ENCODE measurements at places on chromosomes 3 and 15. TPM values are rescaled to one million over a fixed set of nuclear protein-coding genes. Genes with fewer than 3 reads are reported as not detected.

TIPARP gene
- total RNA-seq = 13.4 TPM

DNA sequence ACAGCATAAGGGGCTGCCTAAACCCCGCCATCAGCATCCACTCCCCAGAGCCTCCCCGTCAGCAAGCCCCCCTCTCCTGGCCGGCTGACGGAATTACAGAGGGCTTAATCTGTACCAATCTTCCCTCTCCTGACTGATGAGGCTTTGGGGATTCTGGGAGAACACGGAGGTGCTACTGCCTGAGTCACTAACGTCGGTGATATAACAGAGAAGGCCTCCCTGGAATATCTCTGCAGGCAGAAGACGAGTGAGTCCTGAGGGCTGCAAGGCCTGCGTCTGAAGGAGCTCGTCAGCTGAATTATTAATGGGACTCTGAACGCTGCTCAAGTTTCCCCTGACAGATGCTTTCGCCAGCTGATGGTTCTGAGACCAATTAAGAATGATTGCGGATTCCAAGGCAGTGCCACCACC lies 147.7 kb downstream of the XXYLT1 start:
- DNase-seq = peak; percentile 12

- no peak for DNase-seq
Observed at GRCh38 chr15:52103217-52104207, 9.1 kb downstream of the BCL2L10 start.

DNA sequence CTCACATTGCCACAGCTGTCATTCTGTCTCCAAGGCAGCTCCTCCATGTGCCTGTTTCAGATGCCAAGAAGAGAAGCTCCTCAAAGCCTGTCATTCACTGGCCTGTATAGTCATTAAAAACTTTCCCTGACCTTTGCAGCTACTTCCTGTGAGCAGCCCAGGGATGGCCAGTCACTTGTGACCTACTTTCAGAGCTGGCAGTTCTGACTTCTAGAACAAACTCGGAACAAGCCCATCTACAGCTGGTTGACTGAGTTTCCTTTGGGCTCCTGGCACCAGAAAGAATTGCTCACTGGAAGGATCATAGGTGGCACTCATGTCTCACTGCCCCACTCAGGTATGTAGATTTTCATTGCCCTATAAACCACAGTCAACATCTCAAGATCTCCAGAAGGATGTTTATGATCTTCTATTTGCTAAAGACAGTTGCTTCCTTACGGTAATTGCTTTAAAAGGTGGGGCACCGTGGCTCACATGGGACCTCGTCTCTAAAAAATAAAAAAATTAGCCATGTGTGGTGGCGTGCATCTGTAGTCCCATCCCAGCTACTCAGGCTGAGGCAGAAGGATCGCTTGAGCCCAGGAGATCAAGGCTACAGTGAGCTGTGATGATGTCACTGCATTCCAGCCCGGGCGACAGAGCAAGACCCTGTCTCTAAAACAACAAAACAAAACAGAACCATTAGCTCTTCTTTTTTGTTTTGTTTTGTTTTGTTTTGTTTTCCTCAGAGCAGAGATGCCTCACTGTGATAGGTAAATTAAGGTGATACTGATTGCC lies 11.2 kb upstream of the ATP13A3 start:
- no peak for DNase-seq

DNA sequence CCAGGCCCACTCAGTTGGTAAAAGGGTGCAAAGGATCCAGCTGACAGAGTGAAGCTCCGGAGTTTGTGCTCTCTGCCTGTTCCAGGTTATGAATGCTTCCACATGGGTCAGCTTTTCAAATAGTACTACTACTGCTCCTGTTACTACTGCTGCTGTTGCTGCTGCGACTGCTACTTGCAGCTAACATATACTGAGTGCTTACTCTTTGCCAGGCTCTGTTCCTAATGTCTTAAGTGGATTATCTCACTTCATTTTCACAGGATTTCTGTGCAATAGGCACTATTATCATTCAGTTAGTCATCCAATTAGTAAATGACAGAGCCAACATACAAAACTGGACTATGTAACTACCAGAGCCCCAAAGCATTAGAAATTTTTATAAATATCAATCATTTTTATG lies 106.5 kb downstream of the IQCH start:
- DNase-seq = no peak

DNA sequence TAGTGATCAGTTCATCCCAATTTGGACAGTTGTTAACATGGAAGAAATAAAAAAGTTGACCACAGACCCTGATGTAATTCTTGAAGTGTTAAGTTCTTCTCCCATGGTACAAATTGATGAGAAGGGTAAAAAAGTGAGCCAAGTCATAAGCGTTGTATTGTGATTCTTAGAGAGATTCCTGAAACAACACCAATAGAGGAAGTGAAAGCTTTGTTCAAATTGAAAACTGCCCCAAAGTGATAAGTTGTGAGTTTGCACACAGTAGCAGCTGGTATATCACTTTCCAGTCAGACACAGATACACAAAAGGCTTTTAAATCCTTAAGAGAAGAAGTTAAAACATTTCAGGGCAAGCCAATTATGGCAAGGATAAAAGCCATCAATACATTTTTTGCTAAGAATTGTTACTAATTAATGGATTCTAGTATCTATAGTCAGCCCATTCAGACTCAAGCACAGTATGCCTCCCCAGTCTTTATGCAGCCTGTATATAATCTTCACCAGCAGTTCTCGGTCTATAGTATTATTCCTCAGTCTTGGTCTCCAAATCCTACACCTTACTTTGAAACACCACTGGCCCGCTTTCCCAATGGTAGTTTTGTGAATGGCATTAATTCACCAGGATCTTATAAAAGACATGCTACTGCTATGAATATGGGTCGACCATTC lies 38.2 kb downstream of the CDIN1 start:
- DNase-seq = no peak

- no peak for DNase-seq
Observed at GRCh38 chr3:147875498-147875897, 466.3 kb downstream of the ZIC1 start.

DNA sequence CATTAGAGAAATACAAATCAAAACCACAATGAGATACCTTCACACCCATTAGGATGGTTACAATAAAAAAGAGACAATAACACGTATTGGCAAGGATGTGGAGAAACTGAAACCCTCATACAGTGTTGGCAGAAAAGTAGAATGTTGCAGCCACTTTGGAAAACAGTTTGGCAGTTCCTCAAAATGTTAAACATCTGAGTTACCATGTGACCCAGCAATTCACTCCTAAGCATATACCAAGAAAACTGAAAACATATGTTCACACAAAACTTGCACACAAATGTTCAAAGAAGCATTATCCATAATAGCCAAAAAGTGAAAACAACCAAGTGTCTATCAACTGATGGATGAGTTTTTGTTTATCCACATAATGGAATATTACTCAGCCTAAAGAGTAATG lies 166.9 kb upstream of the FAM3D start:
- no peak for DNase-seq

CCDC191 gene
- total RNA-seq = 5.4 TPM

SENP8 gene
- total RNA-seq = 4.3 TPM

- no peak for DNase-seq
Observed at GRCh38 chr3:45321607-45322391, 66.6 kb upstream of the LARS2 start.

DNA sequence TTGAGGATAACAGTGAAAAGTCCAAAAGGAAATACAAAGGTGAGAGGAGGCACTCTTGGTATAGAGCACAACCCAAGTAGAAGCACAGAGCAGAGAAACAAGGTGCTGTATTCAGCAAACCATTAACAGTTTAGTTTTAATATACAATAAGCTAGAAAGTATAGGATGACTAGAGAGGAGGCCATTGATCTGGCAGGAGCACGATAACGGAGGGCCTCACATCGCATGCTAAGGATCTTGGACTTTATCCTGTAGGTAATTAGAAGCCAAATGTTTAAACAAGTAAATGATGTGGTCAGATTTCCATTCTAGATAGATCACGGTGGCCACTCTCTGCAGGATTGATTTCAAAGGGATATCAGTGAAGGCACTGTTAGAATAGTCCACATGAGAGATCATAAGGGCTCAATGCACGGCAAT lies 935.0 kb downstream of the ROBO1 start:
- no peak for DNase-seq

IL12A gene
- total RNA-seq = 0.54 TPM

- DNase-seq = no peak
Observed at GRCh38 chr3:123656691-123657090, 71.8 kb upstream of the HACD2 start.

FANCD2OS gene
- total RNA-seq = not detected

GHSR gene
- not detected for total RNA-seq

DNA sequence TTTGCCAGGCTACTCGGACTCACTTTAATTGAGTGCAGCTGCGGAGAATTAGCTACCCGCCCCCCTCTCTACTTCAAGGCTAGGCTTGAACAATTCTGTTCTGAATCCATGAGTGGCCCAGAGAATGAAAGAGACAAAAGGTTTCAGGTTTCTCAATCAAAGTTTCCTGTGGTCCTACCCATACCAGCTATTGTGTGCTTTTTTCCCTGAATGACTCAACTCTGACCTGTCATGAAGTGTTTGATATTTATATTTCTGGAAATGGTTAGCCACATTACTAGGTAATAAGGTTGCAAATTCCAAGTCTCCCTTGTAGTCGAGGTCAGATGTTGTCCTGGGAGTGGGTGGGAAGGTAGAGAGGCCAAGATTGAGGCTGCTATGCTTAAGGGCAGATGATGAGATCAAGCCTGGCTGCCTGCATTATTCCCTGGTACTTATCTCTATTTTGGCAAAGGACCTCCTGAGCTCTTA lies 392.7 kb upstream of the TBL1XR1 start:
- DNase-seq = no peak

DNA sequence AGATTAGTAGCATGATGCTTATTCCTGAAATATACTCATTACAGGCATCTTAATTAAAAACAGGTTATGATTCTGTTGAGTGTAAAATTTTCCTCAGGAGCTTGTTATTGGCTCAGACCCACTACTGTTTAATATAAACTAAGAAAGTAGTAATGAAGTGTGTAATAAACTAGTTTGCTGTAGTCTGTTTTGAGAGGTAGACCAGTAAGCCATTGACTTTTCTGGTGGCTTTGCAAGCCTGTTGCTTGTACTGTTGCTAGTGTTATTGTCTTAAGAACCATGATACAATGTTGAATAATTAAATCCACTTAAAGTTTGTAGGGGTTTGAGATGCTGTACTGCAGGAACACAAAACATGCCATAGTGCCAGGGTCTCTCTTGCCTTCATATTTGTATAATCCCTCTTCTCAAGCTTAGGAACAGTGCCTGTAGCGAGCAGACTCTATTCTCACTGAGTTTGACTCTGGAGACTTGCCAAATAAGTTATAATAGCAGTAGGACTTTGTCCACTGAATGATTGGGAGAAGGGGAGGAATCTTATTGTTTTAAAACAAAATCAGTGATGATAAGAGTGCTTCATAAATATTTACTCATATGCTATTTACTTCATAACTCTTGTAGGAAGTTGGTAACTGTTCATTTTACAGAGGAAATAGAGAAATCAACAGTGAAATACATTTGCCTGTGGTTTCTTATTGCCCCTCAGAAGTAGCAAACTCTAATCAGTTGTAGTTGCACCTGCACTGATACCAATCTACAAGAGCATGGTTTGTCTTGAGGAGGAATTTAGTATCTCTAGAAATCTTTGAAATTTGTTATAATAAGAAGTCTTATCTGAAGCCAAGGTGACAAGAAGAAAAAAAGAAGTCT lies 13.4 kb downstream of the TCF12 start:
- DNase-seq = no peak

DNA sequence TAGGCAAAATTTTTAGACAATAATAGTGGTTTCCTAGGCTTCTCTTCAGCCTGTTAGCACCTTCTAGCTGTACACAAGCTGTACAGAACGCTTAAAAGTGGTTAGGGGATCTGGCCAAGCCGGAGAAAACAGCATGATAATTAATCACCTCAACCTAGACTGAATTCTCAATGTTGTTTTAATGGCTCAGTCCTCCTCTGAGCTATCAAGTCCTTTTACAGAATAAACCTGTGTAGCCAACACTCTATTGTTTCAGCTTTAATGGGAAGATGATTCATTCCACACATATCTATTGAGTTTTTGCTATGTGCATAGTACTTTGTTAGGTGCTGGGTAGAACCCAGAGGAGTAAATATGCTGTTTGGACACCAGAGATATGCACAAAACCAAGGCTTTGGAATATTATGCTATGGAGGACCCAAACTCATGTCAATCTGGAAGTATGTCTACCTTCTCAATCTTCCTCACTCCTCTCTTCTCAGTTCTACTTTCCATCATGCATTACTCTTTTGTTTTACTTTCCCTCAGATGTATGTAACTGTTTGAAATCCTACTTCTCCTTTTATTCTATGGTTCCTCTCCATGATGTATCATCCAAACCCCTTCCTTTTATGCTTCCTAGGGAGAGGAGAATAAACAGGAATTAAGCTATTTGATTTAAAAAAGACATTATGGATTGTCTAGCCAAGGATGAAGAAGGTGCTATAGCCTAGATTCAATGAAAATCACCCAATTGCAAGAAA lies 27.6 kb upstream of the UBE2E2 start:
- no peak for DNase-seq

DNA sequence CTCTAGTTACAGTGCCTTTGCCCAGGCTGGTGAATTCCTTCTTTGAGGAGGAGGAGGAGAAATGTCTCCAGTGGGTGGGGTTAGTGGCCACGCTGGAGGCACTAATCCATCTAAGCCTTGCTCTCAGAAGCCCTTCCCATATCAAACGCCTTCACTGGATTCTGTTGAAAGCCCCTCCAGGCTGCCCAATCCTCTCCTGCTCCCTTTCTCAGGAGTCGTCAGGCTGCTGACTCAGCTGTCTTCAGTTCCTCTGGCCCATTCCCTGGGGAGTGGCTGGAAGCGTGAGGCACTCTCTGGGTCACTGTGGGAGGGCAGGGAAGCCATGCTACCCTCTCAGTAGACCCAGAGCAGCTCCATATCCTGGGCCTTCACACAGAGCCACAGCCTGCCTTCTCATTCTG lies 2.7 kb downstream of the AP2M1 start:
- DNase-seq = no peak

- no peak for DNase-seq
Observed at GRCh38 chr3:186368717-186369116, 6.7 kb upstream of the DGKG start.

DNA sequence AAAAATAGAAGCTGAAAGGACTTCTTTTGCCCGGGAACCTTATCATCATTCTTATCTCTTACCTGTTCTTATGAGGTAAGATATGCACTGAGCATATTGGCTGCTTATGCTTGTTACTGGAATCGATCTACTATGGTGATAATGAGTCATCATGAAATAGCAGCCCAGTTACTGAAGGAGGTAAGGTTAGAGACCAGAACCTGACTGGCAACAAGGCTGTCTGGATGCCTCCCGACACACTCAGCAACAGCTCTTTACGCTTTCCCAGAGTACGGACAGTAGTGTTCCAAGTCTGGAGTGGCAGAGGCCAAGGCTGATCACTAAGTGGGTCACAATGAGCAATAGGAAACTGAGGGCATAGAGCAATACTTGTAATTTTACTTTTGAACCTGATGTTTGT lies 314.1 kb downstream of the NLGN1 start:
- no peak for DNase-seq

ZMYND10 gene
- 2.3 TPM for total RNA-seq

DNA sequence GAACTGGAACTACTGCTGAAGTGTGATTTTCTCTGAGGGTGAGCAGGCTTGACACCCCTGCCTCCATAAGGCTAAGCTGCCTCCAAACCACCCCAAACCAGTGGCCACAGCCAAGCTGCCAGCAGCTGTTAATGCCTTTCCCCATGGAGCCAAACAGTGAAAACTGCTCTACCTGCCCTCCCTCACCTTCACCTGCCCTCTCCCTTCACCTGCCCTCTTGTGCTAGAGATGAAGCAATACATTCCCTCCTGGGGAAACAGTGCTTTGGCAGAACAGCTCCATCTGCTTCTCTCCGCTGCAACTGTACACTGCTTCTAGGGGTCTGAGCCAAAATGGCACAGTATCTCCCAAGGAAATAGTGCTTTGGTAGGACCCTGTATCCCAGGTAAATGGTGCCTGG lies 374.1 kb downstream of the FHIT start:
- DNase-seq = no peak

All from neural crest cell (in vitro differentiated cells).